ENCODE measurements at places on chromosomes 5 and 9.
A peak's percentile ranks its signal among the peaks of the same experiment; 100 is the strongest.

GRCh38 chr5:33338336-33339110 lies 102.2 kb upstream of the TARS1 start:
- DNase-seq, result no peak

- DNase-seq, result no peak
Measured at GRCh38 chr5:84191281-84191680, 193.4 kb downstream of the EDIL3 start.

DNA sequence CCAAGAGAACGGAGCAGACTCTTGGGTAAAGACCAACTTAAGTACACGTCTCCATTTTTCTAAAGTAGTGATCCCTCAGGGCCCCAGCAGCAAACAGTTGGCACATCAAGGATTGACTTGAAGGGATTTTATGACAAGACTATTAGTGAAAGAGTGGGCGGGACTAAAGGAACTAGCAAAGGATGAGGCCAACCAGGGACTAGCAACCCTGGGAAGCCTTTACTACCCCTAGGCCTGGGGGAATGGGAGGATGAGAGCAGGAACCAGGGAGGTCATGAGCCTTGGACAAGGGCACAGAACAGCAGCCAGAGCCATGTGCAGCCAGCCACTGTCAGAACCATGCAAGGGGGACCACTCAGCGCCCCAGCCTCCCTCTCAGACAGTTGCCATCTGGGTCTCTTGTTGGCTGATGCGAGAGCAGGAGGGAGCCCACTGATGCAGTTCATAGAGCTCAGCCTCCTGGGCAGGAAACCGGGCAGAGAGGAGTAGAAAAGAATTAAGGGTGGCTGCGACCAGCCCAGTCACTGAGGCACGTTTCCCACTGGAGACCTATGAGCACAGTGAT lies 28.1 kb downstream of the TGFBI start:
- DNase-seq, result no peak

GRCh38 chr5:89034588-89034987 lies 151.6 kb upstream of the MEF2C start:
- DNase-seq, result no peak

DNA sequence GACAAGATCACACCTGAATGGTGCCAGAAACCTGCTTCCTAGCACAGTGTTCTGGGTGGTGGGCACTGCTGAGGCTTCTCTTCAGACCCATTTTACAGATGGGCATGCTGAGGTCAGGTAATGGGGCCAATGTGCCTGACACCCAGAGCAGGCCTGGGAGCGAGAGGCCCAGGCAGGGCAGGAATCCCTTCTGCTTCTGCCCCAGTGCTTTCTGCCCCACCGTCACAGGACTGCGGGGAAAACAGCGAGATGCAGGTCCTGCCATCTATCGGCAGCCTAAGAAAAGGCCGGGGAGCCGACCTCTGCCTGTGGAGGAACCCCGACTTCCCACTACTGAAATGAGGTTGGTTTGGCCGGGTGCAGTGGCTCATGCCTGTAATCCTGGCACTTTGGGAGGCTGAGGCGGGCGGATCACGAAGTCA lies 22.8 kb upstream of the RNU6ATAC start:
- no peak for DNase-seq

GRCh38 chr9:34592895-34593601 lies 3.5 kb upstream of the CNTFR start:
- DNase-seq, result no peak

DNA sequence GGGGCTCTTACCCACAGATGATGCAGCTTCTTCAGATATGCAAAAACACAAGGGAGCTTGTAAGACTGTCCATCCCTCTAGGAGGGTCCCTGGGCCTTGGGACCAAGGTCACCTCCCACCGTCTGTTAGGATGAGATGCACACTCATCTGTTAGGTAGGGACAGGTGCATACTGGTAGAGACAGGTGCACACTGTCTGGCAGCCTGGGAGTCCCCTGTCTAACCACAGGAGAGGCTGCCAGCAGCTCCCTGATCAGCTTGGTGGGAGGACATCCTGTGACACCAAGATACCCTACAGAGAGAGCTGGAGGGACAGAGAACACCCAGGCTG lies 13.2 kb downstream of the TSPAN17 start:
- DNase-seq, result no peak

DNA sequence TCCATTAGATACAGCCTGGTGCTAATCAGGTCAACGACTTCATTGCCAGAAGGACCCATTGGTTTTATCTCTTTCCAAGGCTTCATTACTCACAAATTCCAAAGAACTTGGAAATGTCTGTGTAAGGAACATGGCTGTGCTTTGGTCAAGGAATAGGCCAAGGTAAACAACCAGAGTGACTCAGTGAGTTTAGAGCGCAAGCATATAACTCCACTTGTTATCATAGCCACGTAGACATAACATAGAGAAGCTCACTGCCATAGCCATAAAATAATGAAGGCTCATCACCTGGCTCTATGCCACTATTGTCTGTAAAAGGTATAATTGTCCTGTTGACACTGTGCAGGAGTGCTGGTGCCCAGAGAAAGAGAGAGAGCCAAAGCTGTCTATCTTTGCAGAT lies 139.3 kb upstream of the PLCXD3 start:
- no peak for DNase-seq

DNA sequence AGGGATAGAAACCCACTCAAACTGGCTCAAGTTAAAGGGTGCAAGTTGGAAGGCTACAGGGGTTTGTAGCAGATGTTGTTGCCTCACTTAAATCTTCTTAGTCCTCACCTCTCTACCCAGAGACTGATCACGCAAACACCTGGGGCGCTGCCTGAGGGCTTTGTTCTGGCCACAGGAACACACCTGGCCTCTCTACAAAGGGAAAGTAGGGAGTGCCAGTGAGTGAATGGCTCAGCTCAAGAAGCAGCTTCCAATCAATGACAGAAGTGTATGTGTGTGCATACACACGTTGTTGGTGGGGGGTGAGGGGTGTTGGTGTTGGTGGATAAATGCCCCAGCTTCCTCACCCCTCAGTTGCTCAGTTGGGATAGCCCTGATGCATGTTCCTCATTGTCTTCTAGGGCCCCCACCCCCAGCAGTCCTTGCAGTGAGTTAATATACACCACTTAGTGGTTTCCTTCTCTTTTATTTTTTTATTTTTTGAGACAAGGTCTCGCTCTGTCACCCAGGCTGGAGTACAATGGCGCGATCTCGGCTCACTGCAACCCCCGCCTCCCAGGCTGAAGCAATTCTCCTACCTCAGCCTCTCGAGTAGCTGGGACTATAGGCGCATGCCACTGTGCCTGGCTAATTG lies 30.6 kb upstream of the CTNNA1 start:
- no peak for DNase-seq

DNA sequence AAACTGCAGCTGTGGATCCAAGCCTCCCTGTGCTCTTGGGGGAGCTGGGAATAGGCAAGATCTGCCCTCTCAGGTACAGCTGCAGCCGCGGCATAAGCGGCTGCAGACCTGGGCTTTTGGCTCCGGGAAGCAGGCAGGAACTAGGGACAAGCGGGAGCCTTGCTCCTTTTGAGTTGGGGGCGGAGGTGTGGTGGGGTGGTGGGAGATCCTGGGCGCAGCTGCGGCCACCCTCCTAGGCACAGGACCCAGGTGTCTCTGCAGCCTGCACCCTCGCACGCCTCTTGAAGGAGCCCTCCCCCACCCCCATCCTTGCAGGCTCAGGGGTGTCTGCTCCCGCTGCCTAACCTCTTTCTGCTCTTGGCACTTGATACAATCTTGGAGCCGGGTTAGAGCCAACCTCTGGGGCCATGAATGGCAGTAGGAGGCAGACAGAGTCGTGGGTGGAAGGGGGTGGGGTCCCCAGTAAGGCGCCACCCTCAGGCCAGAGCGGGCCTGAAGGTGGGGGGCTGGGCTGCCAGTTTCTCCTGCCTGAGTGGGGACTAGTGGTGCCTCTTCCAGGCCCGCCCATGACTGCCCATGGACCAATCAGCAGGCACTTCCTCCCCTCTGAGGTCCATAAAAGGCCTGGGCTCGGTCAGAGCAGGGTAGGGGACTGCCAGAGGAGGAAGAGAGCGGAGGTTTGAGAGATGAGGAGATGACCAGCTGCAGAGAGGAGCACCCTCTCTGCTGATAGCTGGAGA lies 267.6 kb upstream of the TNC start:
- no peak for DNase-seq

DNA sequence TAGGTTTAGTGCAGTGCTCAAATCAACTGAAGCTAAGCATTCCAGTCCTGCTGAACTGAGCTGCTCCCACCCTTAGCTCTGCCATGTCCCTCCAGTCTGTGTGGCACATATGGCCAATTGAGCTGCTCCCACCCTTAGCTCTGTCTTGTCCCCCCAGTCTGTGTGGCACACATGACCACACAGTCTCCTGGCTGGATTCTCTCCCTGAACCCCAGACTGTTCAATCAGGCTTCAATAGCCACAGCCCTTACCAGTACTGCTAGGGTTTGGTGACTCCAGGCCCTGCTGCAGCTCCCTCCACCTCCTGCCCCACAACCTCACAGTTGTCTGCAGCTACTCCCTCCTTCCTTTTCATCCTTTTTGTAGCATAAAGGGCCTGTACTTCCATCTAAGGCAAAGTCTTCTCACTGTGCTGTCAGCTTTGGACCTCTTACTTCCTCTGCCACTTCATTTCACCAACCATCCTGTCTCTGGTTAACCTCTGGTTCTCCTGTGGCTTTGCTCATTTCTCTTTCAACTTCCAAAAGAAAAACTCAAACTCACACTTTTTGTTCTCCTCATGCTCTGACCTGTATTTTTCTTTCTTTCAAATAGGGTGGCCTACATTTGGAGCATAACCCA lies 50.8 kb downstream of the ADAMTS12 start:
- DNase-seq, result peak; percentile 19

DNA sequence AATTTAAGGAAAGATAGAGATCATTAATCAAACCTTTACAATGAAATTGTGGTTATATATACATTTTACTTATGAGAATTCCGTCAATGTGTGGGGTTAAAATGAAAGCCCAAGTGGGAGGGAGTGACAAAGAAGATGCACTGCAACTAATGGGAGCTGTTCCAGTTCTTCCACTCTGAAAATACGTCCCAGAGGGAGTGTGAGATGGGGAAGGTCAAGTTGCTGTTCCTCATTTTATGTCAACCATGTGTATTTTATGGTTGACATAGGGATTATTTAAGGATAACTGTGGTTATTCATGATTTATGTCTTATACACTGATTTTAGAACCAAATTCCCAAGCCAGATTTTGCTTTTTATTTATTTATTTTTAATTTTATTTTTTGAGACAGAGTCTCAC lies 14.2 kb upstream of the RGS3 start:
- DNase-seq, result no peak

DNA sequence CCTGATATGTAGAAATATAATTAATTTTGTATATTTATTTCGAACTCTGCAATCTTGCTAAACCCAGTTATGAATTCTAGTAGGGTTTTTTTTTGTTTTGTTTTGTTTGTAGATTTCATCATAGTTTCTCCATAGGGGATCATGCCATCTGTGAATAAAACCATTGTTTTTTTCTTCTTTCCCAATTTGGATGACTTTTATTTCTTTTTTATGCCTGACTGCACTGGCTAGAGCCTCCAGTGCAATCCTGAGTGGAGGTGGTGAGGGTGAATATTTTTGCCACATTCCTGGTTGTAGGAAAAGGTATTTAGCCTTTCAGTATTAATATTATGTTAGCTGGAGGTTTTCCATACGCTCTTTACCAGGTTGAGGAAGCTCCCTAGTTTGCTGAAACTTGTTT lies 70.0 kb upstream of the GFPT2 start:
- no peak for DNase-seq

DNA sequence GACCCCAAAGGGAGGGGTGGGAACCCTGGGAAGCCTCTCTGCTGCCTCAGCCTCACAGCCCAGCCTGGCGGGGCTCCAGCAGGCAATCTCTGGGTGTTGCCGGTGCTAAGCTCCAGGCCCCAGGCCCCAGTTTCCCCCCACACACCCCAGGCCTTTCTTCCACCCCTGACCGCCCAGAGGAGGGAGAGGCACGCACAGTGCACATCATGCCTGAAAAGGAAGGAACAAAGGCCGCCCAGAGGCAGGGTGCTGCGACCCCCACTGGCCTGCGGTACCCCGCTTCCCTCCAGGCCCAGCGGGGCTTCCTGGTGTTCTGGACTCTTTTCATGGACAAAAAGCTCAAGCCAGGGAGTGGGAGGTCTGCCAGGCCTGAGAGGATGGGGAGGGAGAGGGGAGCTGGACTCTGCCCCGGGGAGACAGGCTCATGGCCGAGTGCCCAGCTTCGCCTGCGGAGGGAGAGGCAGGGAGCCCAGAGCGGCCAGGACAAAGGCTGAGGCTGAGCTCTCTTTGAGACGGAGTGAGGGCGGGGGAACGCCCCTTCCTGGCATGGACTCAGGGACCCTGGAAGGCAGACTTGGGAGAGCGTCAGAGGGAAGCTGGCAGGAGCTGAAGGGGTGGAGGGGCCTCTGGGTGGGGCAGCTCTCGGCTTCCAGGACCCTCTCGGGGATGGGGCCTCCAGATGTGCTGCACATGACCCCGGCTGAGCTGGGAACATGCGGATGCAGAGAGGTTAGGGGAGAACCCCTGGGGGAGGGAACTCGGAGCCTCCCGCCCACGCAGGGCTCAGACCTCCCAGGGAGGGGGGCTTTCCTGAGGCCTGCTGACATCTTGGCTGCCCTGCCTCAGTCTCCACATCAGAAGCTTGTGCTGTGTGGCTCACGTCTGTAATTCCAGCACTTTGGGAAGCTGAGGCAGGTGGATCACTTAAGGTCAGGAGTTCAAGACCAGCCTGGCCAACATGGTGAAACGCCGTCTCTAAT lies 1.8 kb upstream of the ENTPD2 start:
- no peak for DNase-seq

- no peak for DNase-seq
Measured at GRCh38 chr9:1521547-1521946, 471.4 kb downstream of the DMRT2 start.

DNA sequence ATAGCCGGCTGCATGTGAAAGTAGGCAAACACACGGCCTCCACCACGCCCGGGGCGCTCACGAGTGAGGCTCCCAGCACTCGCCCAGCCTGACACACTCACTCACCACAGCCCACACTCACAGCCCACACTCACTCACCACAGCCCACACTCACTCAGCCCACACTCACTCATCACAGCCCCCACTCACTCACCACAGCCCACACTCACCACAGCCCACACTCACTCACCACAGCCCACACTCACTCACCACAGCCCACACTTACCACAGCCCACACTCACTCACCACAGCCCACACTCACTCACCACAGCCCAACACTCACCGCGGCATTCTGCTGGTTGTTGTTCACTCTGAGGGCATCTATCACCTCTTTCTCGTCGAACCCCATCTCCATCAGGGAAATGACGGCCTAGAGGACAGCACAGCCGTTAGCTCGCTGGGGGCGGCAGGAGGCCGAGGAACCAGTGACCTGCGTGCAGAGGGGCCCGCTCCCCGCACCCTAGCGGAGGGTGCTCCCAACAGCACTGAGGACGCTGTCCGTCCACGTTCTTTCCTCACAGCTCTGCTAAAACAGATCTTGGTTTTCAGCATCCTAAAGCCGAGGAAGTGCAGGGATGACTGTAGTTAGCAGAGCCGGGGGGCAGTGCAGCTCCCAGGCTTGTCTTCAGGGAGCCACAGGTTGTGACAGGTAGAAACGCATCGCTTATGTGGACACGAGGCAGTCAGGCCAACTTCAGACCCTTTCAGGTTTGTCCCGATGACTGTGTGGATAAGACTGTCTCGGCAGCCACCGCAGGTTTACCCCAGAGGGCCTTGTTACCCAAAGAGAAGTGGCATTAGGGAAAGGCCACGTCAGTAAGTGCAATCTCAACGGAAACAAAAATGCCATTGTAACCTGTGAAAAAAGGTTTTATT lies 21.6 kb downstream of the UBAC1 start:
- DNase-seq, result no peak

- DNase-seq, result no peak
Measured at GRCh38 chr9:81538890-81539289, 150.5 kb downstream of the TLE1 start.

GRCh38 chr5:163163858-163164257 lies 273.5 kb upstream of the CCNG1 start:
- DNase-seq, result no peak

GRCh38 chr9:111599955-111600343 lies 502 bp upstream of the PTGR1 start:
- no peak for DNase-seq

All from activated naive CD4-positive, alpha-beta T cell treated with anti-CD3 and anti-CD28 coated beads for 36 hours (primary cell).